Thoracic aorta (tissue), 2 donors: ENCODE measurements at places on chromosomes 4 and X.

GRCh38 chr4:18209448-18209847 lies 187.9 kb upstream of the LCORL start:
- DNase-seq, result no peak

DNA sequence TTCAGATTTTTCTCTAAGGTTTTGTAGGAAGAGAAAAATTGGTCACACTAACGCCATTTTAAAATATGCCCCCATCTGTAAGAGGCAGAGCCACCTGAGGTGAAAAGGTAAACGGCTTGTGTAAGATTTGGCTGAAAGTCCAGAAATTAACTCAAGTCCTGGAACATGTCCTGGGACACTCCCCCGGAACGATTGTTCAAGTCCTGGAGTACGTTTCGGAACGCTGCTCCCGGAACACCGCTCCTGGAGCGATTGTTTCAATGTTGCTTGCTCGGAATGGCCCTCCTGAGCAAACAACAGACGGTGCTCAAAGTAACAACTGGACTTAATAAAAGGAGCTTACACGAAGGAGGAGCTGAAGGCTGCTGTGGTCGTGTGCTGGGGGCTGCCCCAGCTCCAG lies 796.5 kb upstream of the SLIT2 start:
- DNase-seq, result no peak

- no peak for DNase-seq
These were observed 153.4 kb downstream of the FMR1NB start for GRCh38 chrX:148134578-148134977.

GRCh38 chr4:45121426-45121975 lies 395.1 kb upstream of the GNPDA2 start:
- no peak for DNase-seq

GRCh38 chr4:5824635-5825034 lies 68.3 kb downstream of the CRMP1 start:
- DNase-seq, result no peak

GRCh38 chr4:189785257-189785656 lies 155.4 kb upstream of the FRG1 start:
- no peak for DNase-seq

- DNase-seq, result no peak
These were observed 1646.4 kb upstream of the ADGRL3 start for GRCh38 chr4:59553721-59554091.

DNA sequence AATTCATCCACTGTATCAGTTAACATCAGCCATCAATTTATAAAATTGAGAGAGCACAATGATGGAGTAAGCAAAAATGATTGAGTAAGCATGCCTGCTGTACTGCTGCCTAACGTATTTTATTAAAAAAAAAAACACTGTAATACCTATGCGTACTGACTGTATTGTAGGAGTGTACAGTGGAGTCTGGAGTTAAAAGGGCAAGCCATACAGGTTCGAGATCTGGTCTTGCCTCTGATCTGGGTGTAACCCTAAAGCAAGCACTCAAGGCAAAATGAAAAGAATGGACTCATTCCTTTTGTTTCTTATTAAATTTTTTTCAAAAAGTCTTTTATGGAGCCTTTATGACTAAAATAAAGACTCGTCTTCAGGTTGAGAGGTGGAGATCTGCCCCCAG lies 894.2 kb upstream of the INTU start:
- DNase-seq, result no peak

DNA sequence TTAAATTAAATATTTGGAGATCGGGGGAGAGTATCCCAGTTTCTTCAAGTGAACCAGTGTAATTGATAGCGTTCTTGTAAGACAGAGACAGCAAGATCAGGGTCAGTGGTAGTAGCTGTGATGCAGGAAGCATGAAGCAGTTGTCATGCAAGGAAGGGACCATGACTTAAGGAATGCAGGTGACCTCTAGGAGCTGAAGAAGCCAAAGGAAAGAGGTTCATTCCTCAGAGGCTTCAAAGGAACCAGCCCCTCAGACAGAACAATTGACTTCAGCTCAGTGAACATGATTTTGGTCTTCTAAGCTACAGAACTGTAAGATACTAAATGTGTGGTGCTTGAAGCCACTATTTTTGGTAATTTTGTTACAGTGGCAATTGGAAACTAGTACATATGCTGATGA lies 51.6 kb downstream of the GLRB start:
- DNase-seq, result no peak

- DNase-seq, result no peak
These were observed 175.5 kb upstream of the CASK start for GRCh38 chrX:42098900-42099299.

DNA sequence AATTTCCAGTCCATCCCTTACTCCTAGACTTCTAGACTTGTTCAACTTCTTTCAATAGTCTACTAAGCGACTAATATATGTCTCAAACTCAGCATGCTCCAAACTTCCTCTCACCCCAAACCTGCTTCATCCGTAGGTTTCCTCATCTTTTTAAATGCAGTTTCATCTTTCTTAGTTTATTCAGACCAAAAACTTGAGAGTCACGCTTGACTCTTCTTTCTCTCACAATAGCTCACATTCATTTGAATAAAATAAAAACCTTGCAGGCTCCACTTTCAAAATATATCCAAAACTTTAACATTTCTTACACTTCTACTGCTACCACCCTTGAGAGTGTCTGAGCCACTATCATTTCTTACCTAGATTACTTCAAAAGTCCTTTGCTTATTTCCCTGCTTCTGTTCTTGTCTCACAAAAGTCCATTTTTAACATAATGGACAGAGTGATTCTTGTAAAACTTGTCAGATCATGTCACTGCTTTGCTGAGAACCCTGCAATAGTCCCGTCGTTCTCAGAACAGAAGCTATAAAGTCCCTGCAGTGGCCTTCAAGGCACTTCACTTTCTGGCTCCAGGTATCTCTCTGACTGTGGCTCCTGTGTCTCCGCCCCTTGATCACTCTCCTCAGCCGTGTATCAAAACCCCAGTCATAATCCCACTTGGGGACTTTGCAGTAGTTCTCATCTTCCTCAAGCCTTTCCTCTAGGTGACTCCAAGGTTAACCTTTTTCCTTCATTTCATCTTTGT lies 167.6 kb downstream of the ARHGAP24 start:
- DNase-seq, result no peak

DNA sequence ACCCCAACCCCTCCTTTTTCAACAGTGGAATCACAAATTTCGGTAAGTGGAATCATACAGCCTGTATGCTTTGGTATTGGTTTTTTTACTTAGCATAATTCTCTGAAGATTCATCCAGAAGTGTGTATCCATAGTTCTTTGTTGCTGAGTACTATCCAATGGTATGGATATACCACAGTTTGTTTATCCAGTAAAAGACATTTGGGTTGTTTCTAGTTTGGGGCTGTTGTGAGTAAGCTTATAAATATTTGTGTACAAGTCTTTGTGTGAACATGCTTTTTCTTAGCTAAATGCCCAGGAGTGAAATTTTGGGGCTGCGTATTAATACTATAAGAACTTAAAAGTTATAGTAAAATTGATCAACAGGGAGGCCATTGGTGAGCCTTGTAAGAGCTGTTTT lies 57.5 kb upstream of the GC start:
- no peak for DNase-seq

GRCh38 chrX:97551821-97552220 lies 668.1 kb downstream of the RPA4 start:
- DNase-seq, result no peak

DNA sequence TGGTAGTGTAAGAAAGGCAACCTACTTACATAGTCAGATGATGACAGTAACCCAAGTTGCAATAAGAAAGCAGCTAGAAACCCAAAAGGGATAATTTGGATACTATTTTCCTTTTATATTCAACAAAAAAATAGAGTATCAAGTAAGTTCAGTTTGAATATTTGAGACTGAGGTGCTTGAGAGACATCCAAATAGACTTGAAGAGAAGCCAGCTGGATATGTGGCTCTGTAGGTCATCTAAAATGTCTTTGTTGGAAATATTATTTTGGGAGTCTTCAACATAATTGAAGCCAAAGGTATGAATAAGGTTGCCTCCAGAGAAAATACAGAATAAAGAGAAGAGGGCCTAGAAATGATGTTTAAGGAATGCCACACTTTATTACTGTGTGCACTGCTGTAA lies 438.2 kb upstream of the DIAPH2 start:
- DNase-seq, result no peak

- DNase-seq, result no peak
These were observed 25.6 kb upstream of the MSMO1 start for GRCh38 chr4:165301833-165302232.

- no peak for DNase-seq
These were observed 7.4 kb downstream of the DOK7 start for GRCh38 chr4:3470244-3471097.

DNA sequence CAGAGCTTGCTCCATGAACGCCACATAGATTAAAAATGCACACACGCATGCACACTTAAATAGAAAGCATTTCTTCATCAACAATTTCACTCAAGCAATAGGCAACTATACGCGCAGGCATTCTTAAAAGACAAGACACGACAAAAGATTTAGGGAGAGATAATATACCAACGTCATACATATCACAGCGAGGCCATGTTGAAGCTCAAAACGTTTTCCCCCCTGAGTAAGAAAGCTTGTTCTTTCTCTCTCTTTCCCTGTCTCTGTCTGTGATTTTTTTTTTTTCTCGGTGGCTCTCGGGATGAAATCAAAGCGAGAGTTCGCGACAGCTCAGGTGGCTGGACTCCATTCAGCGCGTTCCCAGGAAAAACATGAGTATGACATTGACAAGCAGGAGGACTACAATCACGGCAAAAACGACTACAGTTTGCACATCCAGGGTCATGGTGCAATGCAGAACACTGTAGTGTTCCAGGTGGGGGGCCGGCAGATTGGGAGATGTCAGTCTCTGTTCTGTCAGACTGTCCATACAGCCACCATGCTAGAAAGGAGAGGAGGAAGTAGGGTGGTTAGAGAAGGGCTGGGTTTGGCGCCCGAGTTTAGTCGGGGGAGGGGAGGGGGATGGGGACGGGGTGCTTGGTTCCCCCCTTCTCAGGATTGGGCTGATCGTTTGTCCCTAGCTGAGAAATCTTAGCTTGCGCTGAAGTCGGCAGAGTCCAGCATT lies 30.7 kb downstream of the ARHGEF9 start:
- DNase-seq, result no peak

- no peak for DNase-seq
These were observed 1451.9 kb downstream of the PCDH7 start for GRCh38 chr4:32172086-32172485.

DNA sequence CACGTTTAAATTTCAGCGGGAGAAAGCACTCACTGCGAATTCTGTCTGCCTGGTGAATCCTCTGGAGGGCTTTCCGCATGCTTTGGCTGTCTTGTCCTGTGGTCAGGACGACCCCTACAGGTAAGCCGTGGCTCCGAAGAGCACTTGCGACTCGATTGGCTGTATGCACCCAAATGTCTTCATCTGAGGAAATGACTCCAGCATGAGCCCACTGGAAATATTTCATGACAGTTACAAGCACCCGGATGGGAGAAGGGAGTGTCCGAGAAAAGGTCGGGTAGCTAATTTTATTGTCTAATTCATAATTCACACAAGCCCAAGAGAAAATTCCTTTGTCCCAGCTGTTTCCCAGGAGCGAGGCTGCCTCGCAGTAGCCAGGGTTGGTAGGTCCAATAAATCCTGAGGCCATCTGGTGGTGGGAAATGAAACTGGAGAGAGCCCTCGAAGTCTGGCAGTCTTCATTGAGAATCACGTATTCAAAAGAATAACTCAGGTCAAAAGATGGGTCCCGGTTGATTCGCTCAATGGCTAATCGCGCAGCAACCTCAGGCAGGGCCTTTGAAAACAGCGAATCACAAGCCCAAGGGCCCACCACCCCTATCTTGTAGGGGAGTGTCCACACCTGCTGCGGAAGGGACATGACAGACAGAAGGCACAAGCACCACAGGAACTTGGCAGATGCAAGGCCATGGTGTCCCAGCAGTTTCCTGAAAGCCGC lies 6.6 kb downstream of the GUCY2F start:
- DNase-seq, result no peak

DNA sequence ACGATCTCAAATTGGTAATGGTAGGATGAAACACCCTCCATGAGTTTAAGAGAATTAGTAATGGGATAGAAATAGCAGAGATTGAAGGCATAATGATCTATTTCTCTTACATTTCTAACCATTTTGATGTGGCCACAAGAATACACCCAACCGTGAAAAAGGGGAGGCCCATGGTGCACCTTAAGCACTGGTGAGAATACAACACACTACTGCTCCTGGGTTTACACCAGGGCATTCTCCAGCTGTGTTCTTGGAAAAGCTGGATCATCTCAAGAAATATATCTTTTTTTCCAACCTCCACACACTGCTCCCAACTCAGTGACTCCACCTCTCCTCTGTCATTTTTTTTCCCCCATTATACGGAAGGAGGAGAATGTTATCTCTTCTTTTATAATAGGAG lies 1.5 kb downstream of the QRFPR start:
- no peak for DNase-seq

- DNase-seq, result no peak
These were observed 1456.1 kb upstream of the IGFBP7 start for GRCh38 chr4:58566260-58566659.

- no peak for DNase-seq
These were observed 18.0 kb downstream of the BST1 start for GRCh38 chr4:15720851-15721250.

DNA sequence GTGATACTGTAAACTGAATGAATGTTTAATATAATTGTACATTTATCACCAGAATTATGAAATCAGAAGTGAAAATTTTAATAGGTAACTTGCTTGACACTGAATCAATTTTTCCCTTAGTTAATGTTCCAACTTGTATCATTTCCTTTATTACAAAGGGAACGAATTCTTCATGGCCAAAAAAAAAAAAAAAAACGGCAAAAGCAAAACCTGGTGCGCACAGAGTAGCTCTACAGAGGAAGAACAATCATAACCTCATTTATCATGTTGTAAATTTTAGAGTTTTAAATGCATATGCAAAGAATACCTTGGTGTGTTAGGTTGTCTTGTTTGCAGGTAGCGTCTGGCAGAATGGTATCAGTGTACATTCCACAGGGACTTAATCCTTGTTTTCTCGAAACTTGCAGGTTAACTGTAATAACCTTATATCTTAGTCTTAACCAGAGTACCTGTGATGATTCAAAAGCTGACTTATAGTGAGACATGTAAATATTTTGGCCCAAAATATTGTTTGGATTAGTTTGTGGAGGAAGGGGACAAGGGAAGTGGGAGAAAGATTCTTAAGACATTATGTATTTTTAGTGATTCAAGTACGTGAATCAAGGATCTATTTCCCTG lies 70.0 kb downstream of the NPNT start:
- no peak for DNase-seq

DNA sequence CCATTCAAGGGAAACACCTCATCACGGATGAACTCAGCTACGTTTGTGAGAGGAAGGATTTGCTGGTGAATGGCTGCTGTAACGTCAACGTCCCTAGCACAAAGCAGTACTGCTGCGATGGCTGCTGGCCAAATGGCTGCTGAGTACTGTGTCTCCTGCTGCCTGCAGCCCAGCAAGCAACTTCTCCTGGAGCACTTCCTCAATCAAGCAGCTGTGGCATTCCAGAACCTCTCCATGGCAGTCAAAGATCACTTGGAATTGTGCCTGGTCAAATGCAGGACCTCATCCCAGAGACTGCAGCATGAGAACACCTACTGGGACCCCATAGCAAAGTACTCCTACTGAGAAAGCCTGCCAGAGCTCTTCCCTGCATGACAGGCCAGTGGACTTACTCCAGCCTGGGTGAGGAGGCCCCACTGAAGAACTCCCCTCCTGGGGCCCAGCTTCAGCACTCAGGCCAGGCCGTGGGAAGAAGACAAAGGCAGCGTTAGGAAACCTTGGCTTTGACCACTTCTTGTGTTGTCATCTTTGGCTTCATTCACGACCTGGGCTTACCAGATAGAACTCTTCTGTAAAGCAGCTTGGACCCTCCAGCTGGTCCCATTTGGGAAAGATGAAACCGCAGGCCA lies 244.3 kb downstream of the RBMX2 start:
- DNase-seq, result no peak
